Stimulated activated CD8-positive, alpha-beta memory T cell treated with anti-CD3 and anti-CD28 coated beads, Interleukin-12 subunit alpha, Interleukin-12 subunit beta, amount 100 ng/mL, for 4 hours (primary cell): ENCODE measurements at places on chromosomes 6 and 20.
A peak's percentile ranks its signal among the peaks of the same experiment; 100 is the strongest.

DNA sequence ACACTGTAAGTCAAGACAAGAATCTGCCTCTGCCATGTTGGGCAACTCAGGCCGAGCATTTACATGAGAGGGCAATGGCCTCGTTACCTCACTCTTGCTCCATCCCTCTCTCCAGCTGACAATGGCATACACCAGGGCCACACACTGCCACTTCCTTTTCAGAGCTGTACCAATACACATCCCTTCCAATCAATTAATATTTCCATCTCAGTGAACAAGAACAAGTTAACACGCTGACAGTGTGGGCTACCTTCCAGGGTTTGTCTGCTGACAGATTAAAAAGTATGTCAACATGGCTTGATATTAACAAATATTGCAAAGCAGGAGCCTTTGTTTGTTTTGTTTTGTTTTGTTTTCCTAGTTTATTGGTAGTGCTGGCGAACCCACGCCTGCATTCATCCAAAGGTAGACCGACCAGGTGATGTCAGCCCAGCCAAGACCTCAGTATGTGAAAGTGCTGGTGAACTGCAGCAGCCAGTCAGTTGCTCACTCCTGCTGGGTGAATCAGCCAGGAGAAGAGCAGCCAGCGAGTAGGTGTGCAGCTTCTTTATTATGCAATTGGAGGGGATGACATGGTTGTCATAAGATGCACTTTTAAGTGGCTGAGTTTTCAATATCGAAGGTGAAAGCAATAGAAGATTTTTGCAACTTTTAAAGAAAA, 487.3 kb upstream of the JARID2 start:
- no peak for DNase-seq

DNA sequence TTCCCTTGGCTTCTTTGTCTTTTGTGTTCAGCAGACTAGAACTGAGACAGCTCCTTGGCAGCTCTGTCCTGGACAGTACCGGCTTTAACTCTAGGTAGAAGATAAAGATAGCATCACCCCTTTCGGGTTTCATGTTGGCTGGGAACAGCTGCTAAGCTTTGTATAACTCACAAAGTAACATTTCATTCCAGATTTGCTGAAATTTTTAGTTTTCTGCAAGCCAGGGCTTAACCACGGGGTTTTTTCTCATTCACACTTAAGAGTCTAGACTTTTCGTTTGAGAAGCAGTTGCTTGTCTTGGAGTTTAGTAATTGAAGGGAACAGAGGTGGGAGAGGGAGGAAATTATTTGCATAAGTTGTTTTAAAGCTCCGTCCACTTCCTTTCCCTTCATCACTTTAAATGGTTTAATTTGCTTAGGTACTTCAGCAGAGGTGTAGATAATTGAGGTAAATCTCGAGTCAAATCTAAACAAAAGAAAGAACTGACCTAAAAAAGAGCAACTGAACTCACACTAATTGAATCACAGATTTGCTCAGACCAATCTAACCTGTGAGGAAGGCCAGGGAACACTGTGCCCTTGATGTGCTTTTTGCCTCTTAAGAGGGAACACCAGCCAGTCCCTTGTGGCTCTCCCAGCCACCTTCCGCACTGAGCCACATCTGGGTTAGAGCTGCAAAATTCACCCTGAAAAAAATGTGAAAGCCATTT, 48.3 kb downstream of the RREB1 start:
- DNase-seq = no peak

DNA sequence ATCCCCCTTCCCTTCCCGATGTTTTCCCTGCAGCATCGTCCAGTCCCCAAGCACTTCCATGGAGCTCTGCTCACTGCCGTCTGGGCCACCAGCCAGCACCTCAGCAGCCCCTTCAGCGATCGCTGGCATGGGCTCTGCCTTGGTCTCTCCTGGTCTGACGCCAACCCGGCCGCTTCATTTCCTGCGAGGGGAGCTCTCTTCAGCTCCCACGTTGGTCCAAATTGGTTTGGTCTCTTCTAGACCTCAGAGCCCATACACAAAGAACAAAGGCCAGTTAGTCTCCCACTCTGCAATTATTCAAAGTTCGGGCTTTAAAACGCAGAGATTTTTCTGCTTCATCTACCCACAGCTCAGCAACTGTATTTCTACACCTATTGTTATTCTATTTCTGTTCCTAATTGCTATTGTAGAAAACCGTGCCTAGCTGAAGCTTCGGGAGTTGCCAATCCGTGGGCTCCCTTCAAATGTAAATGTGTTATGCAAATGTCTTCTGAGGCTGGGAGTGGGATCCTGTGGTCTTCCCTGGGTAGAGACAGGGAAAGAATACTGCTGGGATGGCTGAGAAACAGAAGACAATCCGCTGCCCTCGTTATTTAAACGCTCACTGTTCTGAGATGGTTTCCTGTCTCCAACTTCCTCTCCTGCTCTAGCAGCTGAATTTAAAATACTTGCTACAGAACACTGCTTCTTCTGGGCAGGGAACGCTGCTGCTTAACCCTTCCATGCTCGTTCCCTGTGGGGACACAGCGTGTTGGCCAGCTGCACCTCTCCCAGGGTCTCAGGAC, 154.2 kb upstream of the QKI start:
- no peak for DNase-seq

- no peak for DNase-seq
These were observed 55.8 kb upstream of the SCML4 start for GRCh38 chr6:107879941-107880340.

DNA sequence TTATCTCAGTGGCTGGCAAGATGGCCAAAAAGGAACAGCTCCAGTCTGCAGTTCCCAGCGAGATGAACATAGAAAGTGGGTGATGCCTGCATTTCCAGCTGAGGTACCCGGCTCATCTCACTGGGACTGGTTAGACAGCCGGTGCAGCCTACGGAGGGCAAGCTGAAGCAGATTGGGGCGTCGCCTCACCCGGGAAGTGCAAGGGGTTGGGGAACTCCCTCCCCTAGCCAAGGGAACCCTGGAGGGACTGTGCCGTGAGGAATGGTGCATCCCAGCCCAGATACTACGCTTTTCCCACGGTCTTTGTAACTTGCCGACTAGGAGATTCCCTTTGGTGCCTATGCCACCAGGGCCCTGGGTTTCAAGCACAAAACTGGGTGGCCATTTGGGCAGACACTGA, 324.7 kb downstream of the GJA1 start:
- no peak for DNase-seq

DNA sequence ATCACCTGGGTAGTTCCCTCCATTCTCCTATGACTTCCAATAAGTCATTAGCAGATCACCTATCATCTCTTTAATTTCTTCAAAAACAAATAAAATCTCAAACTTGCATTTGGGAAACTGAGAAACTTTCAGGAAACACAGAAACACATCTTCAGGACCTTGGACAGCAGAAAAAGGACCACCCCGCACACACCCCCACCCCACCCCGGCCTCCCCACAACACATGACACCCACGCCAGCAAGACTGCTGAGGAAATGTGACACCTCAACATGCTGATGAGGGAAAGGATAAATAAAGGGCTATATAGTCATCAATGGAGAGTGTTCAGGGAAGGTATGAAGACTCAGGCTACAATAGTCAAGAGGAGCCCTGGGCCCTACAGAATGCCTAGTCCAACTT, 15.6 kb upstream of the TRIM39 start:
- DNase-seq = no peak

DNA sequence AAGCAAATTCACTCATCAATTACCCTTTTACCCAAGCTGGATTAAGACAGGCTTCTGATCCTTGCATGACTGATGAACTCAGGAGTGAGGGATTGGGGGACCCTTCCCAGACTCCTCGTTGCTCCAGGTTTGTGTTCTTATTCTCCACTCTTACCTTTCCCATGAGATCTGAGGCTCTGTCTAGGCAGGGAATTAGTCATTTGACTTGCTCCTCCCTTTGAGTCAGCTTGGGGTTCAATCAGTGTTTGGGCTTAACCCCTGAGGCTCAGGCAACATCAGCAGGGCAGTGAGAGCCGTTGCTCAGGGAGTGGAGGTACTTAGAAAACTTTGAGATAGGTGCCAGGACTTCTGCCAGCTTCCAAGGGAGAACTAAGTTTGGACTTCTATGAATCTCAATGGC, 20.7 kb upstream of the TOX2 start:
- no peak for DNase-seq

DNA sequence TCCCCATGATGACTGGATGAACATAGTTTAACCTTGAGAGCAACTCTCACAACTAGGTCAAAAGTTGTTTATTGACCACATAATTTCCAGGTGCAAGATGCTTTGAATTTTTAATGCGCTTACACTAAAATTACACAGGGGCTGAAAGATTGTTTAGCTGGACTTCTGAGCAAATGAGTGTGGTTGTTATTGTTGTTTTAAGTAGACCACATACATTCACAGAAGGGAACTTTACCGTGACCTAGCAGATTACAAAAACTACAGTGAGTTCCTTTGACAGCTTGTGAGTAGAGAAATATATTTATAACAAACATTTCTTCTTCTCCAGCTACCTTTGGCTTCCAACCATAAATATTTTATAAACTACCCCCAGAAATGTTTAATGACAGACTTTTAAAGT, 178.9 kb downstream of the UST start:
- no peak for DNase-seq

GRCh38 chr6:1786455-1787453, 177.0 kb downstream of the FOXC1 start:
- DNase-seq = no peak

DNA sequence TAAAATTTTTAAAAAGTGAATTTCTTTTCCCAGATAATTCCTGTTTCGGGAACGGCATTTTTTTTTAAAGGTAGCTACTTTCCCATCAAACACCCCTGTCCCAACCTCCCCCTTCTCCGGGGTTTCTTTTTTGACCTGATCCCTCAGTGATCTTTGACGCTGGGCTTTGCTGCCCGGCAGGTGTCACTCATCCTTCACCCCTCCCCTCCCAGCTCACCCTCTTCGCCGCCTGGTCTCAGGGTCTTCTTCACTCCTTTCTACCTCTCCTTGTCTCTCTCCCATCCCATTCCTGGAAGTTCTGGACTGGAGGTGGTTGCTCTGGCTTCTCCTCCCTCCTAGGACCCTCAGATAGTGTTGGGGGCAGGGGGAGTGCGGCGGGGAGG, 329 bp upstream of the GPR6 start:
- DNase-seq = no peak

- DNase-seq = no peak
These were observed 49.4 kb downstream of the IYD start for GRCh38 chr6:150417899-150418826.

DNA sequence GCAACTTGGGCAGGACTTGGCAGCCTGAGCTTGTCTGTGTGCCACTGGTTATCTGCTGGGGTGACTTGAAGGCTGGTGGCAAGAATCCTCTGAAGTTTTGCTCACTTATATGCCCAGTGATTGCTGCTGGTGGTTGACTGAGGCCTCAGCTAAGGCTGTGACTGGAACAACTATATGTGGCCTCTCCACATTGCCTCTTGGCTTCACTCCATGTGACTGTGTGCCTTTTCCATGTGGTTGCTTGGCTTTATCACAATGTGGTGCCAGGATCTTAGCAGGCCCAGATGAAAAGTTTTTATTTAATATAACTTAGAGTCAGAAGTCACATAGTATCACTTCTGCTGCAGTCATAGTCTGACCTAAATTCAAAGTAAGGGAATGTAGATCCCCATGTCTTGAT, 104.5 kb downstream of the ADAT2 start:
- no peak for DNase-seq

DNA sequence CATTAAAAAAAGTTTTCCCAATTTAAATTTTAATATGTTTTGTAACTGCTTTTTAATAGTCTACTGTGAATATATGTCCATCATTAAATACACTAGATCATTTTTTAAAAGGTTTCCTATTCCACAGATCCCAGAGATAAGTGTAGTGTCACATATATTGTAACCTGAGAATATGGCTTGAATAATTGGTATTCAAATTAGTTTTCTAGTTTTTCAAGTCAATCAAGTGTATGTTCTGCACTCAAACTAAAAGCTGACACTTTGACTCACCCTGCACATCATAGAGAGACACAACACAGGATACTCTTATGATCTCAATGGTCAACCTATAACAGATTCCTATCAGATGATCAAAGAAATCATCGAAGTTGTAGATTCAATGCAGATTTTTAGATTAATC, 49.1 kb downstream of the ZHX3 start:
- no peak for DNase-seq

GRCh38 chr6:51843456-51844056, 243.9 kb downstream of the PKHD1 start:
- DNase-seq = no peak

- DNase-seq = no peak
These were observed 112.0 kb upstream of the CDYL start for GRCh38 chr6:4664117-4664626.

DNA sequence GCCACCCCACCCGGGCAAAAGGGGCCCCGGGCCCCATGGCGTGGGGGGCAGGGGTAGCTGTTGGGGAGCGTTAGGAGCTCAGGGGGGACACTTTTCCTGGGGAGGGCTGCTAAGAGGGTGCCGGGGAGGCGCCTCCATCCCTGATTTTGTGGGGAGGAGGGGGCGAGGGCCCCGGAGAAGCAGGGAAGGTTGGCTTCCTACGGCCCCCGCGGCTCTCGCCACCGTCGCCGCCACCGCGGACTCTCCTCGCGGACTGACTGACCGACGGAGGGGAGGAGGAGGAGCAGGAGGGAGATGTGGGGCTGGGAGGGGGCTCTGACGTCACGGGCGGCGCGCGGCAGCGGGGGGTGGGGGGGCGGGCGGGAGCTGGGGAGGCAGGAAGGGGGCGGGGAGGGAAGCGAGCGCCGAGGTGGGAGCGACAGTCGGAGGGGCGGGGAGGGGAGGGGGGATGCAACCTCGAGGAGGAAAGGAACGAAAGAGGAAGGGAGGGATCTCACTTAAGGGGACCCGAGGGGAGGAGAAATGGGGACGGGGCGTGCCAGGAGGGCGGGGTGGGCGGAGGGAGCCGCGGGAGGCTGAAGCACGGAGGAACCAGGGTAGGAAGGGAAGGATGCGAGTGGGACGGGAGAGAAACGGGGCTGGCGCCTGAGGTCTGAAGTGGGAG, 5.1 kb downstream of the GABBR1 start:
- DNase-seq = peak; percentile 43

GRCh38 chr20:17895641-17896171, 72.9 kb downstream of the SNX5 start:
- peak; percentile 17 for DNase-seq

GRCh38 chr6:127582777-127583462, 5.9 kb downstream of the C6orf58 start:
- DNase-seq = no peak

- DNase-seq = no peak
These were observed 753 bp downstream of the RSPH9 start for GRCh38 chr6:43645613-43645964.

- no peak for DNase-seq
These were observed 208.7 kb downstream of the ALDH8A1 start for GRCh38 chr6:134741200-134741536.

DNA sequence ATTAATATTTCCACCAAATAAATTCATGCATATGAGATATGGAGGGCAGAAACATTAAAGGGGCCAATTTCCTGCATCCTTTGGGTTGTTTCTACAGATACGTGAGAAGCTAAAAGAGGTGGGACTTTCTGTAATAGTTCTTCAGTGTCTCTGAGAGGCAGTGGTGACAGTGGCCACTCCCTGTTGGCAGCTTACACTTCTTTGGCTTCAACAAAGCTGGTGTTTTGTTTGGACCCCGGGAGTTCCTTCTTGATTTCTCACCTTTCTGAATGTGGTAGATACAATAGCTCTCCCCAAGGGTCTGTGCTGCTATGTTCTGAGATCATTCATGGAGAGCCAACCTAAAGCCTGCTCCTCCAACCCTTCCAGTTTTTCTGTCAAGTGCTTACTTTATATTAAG, 7.8 kb downstream of the PLCB1 start:
- DNase-seq = no peak

GRCh38 chr20:21100578-21101452, 5.3 kb downstream of the LINC00237 start:
- no peak for DNase-seq
